D341Med (cell line): ENCODE measurements at places on chromosomes 2 and 18.
A peak's percentile ranks its signal among the peaks of the same experiment; 100 is the strongest.

- DNase-seq = no peak
These were observed 1.0 kb upstream of the HOXD12 start for GRCh38 chr2:176098366-176099158.

- DNase-seq = no peak
These were observed 7.8 kb upstream of the CCDC141 start for GRCh38 chr2:179057737-179058136.

DNA sequence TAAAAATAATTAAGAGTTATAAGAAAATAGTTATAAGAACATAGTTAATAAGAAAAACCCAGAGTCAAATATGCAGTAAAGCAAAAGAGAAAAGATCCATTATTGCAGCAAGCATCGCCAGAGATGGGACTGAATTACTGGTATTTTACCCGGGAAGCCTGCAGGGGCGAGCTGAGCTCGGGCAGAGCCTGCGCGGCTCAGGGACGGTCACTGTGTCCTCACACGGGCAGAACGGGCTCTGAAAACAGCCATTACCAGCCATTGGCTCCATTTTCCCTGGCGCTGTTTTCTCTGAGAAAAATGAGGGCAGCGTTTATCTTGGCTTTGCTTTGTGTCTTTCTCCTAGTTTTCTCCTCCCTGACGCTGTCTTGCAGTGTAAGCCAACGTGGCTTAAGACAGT is 95.3 kb upstream of the ALKAL2 start:
- DNase-seq = no peak

- DNase-seq = no peak
These were observed 13.9 kb downstream of the CROCC2 start for GRCh38 chr2:240919786-240920782.

DNA sequence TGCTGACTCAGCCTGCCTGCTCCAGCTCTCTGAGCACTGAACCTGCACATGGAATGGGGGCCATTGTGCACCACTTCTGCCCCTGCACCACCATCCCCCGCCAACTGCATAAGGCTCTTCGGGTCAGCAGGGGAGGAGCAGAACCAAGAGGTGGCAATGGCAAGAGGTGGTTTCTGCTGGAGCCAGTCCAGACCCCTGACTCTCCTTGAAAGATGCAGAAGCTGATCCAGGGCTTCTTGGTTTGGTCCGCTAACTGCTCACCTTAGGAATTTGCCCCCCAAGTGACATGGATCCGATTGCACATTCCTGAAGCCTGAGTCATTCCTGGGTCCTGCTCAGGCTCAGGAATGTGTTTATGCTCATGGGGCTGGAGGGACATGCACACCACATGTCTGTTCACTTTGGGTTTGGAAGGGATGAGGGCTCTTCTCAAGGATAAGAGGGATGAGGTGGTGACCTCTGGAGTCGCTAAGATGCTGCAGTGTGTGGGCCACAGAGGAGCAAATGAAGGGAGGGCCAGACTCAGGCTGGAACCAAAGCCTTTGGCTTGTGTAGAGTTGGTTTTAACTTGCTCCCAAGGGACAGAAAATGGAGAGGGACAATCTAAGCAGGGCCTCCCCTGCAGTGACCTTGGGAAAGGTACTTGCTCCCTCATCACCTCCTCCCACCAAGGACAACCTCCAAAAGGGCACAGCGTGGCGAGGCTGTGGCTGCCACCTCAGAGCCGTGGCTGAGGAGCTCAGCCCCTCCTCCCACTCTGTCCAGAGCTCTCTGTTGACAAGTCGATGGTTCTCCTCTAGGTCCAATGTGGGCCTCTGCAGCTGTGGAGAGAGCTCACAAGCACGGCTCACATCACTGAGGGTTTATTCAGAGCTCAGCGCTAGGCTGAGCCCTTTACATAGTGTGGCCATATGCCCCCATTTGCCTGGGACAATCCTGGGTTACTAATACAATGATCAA is 66.2 kb downstream of the HS1BP3 start:
- no peak for DNase-seq

GRCh38 chr2:191376981-191377629 is 131.9 kb downstream of the MYO1B start:
- no peak for DNase-seq

DNA sequence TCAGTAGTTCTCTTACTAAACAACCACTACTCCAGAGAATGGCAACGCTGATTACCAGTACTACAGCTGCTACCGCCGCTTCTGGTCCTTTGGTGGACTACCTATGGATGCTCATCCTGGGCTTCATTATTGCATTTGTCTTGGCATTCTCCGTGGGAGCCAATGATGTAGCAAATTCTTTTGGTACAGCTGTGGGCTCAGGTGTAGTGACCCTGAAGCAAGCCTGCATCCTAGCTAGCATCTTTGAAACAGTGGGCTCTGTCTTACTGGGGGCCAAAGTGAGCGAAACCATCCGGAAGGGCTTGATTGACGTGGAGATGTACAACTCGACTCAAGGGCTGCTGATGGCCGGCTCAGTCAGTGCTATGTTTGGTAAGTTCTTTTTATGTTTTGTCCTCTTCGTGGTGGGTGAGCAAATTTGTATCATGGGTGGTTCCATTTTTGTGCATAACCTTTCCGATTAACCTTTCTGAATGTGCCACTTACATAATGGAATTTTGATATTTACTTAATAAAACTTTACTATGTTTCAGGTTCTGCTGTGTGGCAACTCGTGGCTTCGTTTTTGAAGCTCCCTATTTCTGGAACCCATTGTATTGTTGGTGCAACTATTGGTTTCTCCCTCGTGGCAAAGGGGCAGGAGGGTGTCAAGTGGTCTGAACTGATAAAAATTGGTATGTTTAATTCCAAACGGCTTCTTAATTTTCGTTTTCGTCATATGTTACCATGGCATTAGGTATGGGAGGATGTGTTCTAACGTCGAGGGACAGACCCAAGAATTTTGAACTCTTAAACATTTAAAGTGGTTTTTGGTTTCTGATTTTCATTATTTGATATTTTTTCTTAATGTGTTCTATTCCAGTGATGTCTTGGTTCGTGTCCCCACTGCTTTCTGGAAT is 1.3 kb downstream of the SLC20A1 start:
- DNase-seq = no peak

GRCh38 chr2:193409951-193410350 is 1215.2 kb upstream of the TMEFF2 start:
- peak; percentile 61 for DNase-seq
